Upper lobe of right lung (tissue), 1 donor: ENCODE measurements at places on chromosomes 11 and 22. TPM values are rescaled to one million over a fixed set of nuclear protein-coding genes. Genes with fewer than 3 reads are reported as not detected.
A peak's percentile ranks its signal among the peaks of the same experiment; 100 is the strongest.

Gene TAGLN
- total RNA-seq, result 465 TPM

Gene UFD1
- 43.1 TPM for total RNA-seq

Gene MMP13
- total RNA-seq, result not detected

- DNase-seq, result no peak
Measured at GRCh38 chr11:57440744-57441414, 14.0 kb upstream of the SLC43A3 start.

DNA sequence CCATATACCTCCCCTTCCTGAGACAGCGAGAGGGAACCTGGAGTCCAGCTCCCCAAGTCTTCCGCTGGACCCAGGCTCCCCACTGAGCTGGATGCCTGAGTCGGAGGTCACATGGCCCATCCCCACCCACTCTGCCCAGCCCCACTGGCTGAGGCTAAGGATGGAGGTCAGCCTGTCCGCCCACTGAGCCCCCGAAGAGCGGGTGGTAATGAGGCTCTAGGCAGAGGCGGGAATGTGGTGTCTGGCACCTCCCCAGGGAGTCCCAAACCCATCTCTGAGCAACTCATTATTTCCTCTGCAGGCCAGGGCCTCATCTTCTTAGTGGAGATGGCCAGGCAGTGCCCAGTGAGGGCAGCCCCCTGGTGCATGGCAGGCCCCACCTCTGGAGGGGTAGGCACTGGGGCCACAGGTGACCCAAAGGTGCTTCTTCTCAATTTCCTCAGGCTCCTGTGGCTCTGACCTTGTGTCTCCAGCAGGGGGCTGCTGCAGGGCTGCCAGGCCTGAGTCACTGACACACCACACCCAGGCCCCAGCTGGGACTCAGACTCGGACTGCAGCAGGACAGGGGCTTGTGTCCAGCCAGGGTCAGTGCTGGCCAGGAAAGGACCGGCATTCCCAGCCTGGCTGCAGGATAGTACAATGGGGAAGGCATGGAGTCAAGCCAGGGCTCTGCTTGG, 10.2 kb upstream of the PDE2A start:
- no peak for DNase-seq

DNA sequence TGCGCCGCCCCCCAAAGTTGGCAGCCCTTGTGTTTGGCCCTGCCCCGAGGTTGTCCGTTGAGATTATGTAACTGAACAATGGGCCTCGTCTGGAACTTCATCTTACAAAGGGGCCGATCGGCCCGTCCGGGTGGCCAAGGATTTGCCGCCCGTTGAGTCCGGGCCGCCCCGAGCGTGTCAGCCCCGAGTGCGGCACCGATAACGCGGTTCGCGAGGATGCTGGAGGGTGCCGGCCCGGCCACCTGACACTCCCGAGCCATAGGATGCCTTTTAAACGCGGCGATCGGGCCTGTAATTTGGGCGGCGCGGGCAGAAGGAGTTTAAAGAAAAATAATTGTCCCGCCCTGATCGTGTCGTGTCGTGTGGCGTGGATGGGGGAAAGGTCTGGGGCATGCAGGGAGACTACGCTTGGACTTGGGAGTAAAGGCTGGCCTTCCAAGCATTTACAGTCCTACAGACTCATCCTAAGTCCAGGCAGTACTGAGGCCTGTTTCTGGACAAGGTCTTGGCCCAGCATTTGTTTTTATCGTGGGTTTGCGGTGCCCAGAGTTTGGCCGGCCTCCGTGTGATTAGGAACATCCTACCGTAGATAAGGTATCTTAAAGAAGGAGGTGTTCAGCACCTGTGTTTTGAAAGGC, 1.3 kb downstream of the WEE1 start:
- peak; percentile 72 for DNase-seq

GRCh38 chr11:86202013-86202336, 42.6 kb upstream of the EED start:
- DNase-seq, result no peak

GRCh38 chr11:14073849-14074476, 111.4 kb downstream of the SPON1 start:
- no peak for DNase-seq

- DNase-seq, result no peak
Measured at GRCh38 chr22:17629173-17629489, 582 bp upstream of the ATP6V1E1 start.

DNA sequence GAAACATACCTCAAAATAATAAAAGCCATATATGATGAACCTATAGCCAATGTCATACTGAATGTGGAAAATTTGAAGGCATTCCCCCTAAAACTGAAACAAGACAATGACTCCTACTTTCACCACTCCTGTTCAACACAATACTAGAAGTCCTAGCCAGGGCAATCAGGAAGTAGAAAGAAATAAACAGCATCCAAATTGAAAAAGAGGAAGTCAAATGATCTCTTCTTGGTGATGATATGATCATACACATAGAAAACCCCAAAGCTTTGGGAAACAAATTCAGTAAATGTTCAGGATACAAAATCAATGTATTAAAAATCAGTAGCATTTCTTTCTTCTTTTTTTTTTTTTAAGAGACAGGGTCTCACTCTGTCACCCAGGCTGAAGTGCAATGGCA, 109.9 kb downstream of the DLG2 start:
- DNase-seq, result no peak

GRCh38 chr22:19880786-19881569, 26.3 kb upstream of the GNB1L start:
- peak; percentile 67 for DNase-seq

DNA sequence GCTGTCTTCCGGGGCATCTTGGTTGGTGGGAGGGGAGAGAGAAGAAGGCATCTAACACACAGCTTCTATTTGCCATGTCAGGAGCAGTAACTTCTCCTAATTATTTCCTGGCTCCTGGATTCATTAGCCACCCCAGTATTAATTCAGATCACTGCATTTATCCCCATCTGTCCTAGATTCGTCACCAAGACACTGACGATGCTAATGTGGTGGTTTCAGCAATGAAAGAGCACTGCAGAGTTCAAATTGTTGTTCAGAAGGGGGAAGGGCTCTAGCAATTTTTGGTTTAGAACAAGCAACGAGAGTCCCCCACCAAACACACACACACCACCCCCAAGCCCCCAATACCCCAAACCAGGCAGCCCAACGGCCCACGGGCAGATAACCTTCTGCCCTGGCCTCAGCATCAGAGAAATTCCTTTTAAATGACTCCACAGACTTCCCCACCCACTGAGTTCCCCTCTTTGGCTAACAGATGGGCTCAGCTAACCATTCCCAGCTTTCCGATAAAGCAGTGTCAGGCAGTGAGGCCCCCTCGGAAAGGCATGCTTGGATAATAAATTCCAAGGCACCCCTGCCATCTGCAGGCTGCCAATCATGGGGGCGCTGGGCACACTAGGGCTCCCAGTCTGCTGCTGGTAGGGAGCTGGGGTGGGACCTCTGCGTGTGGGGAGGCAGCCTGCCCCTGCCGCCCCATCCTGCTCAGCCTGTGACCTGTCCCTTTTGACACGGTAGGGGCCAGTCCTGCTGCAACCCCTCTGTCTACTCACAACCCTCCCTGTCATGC, 453.5 kb downstream of the MIAT start:
- no peak for DNase-seq

DNA sequence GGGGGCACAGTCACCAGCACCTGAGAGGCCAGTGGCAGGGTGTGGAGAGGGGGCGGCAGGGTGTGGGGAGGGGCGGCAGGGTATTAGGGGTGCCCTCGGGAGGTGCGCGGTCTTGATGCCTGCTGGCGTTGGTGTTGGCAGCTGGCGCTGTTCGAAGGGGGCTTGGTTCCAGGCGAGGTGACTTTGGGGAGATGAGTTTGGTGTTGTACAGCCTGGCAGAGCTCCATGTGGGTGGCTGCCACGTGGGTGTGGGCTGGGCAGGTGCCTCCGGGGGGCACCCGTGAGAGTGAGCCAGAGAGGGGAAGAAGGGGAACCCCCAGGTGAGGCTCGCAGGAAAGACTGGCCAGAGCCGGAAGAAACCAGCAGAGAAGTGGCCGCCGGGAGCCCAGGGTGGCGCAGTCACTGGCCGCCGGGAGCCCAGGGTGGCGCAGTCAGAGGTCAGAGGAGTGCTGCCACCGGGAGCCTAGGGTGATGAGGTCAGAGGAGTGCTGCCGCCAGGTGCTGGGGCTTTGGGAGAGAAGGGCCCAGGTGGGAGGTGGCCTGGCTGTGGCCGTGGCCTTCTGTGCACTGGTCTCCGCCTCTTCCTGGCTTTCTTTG, 44.7 kb downstream of the MUC6 start:
- DNase-seq, result no peak

- no peak for DNase-seq
Measured at GRCh38 chr22:33562501-33562900, 357.8 kb downstream of the LARGE1 start.

DNA sequence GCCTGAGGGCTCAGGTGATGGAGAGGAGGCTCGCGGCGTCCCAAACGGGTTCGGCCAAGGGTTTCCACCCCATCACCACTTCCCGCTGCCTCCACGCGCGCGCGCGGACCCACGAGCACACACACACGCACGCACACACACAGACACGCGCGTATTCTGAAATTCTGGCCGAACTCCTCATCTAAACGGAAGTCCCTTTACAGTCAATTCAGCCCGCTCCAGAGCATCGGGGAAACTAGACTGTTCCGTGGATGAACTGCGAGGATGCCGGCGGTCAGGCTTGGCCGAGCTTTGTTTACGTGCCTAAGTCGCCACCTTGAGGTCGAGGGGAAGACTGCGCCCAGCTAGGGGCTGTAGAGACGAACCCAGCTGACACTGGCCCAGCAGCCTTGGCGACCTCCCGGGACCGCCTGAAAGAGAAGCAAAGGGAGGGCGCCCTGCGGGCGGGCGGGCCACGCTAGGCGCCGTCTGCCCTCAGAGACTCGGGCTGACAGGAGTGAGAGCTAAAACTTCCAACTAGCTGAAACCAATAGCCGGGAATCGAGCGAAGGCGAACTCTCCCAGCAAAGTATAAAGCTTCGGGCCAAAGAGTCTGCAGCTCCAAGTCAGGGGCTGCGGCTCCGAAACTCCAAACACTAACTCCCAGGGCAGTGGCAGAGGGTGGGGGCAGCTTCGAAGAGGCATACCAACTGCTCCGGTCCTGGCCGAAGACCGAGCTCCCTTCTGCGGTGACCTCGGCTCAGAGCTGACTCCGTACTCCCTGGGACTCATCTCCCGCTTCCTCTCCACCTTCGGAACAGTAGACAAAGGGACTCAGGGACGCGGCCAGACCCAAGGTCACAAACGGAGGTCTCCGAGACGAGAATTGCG, 124.7 kb upstream of the C11orf58 start:
- DNase-seq, result peak; percentile 91

DNA sequence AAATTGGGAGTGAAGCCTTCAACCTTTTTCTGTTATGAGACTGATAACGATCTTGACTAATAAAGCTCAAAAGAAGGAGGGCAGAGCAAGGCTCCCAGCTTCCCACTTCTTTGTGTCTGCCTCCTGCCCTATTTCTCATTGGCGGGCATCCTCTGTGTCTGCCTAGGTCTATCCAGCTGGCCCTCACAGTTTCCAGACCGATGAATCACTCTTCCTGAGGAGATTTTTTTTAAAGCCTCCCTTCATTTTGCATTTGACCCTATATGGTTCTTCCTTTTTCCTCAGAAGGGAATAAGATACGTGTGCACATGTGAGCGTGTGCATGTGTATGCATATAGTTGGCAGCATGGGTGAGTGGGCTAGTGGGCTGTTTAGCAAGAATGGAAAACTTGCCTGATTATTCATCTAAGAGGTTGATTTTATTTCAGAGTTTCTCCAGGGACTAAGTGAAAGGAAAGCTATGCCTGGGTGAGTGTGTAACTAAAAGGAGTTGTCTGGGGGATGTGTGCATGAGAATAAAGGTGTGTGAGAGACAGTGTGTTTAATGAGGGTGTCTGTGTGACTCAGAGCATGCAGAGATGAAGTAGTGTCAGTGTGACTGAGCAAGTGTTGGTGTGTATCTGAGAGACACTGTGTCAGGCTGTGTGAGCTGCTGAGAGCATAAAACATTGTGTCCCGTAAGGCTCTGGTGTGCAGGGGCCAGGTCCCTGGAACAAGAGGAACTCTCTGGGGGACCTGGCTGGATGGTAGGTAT, 12.2 kb downstream of the PHLDB1 start:
- DNase-seq, result peak; percentile 13

DNA sequence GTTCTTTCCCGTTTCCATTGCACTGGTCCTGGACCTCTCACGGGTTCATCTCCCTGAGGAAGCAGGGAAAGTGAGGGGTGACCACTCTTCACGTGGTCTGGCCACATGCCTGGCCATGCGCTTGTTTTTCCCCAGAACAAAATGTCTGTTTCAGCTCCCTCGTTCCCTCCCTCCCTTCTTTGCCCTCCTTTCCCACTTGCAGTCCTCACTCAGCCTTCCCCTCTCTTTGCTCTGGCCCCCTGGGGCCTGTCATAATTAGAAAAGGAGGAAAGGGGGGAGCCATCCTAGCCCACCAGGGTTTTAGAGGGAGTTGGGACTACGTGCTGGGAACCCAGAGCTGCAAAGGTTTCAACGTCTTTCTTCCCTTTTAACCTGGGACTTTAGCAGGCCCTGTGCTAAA, 52.8 kb upstream of the CADM1 start:
- DNase-seq, result no peak

- no peak for DNase-seq
Measured at GRCh38 chr11:128549256-128549944, 38.0 kb downstream of the ETS1 start.

- DNase-seq, result peak; percentile 11
Measured at GRCh38 chr11:12143461-12144258, 33.3 kb downstream of the MICAL2 start.

DNA sequence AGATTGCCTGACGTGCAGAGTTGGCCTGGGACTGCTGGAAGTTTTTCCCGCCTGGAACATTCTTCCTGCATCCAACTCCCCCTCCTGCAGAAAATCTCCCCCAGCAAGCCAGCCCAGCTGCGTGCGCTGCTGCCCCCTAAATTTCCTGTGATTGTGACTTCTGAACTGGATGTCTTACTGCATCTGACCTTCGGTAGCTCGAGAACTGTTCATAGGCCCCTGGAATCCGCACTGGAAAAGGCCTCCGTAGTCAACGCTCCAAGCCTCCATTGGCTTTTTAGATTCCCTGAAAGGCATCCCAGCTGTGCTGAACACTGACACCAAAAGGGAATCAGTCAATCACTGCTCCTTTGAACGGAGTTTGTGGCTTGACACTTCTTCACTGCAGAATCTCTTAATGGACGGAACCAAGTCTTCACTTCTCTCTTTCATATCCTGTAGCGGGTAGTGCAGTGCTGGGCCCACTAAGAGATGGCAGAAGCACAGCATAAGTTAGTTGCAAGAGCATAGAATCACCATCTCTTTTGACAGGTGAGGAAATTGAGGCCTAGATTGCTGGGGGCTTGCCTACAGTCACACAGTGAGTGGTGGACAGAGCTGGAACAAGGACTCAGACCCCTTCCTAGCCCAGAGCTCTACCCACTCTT, 14.2 kb upstream of the RASD2 start:
- no peak for DNase-seq
